ENCODE measurements at places on chromosomes 2 and 18.
A peak's percentile ranks its signal among the peaks of the same experiment; 100 is the strongest.

DNA sequence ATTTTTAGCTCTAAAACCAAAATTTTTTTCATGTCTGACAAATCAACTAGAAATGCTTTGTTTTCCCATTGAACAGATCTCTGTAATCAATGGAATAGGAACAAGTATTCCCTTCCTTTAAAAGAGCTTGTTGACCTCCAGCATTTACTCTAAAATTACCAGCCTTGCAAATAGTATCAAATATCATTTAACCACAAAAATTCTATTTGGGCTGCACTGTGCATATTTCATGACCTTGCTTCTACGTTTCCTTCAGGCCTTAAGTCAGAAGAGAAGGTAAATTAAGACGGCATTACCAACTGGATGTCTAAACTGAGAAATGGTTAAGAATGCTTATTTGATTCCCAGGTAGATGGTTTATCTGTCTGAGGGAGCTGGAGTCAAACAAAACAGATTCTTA is 33.3 kb upstream of the NRXN1 start:
- DNase-seq, result no peak

GRCh38 chr2:29810956-29811355 is 110.4 kb downstream of the ALK start:
- no peak for DNase-seq

- DNase-seq, result no peak
Measured at GRCh38 chr2:118696786-118697465, 150.5 kb downstream of the EN1 start.

- no peak for DNase-seq
Measured at GRCh38 chr18:76557026-76557575, 62.1 kb upstream of the ZNF516 start.

GRCh38 chr2:96024336-96025193 is 10.2 kb downstream of the GPAT2 start:
- DNase-seq, result no peak

DNA sequence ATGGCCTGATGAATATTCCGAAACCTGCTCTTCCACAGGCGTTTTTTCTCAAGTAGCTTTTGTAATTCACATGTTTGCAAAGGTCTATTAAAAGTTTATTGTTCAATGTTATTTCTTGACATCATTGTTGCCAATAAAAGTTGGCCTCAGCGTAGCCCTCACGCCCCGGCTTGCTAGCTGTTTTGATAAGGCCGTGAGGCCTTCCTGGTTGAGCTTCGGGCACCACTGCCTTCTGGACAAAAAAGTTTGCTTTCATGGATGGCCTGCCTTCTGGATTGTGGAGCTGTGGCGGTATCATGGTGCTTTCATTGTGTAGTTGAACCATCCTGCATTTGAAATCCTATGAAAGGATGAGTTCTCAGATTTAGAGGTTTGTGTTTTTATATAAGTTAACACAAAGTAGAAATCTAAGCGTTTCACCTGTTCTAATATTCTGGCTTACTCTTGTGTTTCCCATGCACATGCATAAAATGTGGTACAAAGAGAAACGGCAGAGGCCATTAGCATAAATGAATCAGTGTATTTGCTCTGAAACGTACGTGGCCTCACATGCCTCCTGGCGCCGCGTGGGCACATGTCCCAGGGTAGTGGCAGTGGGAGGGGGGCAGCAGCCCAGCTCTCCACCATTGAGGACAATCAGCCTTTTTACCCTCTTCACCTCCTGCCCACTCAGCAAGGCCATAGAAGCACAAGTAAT is 134.5 kb downstream of the NCK2 start:
- no peak for DNase-seq

GRCh38 chr2:26555246-26556133 is 77.6 kb upstream of the OTOF start:
- DNase-seq, result no peak

- no peak for DNase-seq
Measured at GRCh38 chr2:39772812-39773152, 6.3 kb downstream of the THUMPD2 start.

DNA sequence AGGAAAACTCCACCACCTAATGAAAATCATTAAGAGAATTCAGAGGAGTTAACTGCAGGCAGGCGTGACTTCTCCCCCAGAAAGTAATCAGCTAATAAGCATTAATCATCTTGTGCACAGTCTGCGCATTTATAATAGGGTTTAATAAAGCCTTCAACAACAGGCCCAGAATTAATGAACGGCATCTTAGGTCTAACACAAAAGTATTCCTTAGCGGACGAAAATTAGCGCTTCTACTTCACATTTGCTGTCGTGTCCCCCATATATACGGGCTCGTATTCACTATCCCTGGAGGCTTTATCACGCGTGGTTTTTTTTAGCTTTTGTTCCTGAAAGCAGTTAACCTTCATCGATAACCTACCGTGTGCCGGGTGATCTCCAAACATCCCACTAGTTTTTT is 1.8 kb downstream of the ATP8B1 start:
- no peak for DNase-seq

DNA sequence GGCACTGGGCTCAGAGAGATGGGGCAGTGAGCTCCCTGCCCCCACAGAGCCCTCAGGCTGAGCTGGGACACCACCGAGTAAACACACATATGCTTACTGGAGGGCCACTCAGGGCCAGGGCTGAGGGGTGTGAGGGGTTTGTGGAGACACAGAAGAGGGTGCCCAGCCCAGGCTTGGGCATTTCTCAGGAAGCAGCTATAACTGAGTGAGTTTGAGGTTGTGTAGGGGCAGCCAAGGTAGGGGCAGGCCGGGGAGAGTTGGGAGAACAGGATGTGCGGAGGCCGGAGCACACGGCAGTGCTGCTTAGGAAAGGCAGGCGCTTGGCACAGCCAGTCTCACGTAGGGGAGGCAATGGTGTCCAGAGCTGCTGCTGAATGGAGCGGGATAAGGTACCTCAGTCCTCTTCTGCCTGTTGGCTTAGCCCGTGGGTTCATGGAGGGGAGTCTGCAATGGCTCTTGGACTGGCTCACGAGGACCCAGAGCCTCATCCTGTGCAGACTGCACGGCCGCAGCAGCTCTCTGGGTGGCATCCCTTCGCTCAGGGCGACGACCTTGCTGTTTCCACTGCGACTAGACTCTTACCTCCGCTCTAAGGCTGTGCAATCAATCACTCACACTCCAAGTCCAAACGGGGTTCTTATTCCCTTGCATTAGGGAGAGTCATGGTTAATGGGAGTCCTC is 466.1 kb upstream of the HS6ST1 start:
- DNase-seq, result no peak

DNA sequence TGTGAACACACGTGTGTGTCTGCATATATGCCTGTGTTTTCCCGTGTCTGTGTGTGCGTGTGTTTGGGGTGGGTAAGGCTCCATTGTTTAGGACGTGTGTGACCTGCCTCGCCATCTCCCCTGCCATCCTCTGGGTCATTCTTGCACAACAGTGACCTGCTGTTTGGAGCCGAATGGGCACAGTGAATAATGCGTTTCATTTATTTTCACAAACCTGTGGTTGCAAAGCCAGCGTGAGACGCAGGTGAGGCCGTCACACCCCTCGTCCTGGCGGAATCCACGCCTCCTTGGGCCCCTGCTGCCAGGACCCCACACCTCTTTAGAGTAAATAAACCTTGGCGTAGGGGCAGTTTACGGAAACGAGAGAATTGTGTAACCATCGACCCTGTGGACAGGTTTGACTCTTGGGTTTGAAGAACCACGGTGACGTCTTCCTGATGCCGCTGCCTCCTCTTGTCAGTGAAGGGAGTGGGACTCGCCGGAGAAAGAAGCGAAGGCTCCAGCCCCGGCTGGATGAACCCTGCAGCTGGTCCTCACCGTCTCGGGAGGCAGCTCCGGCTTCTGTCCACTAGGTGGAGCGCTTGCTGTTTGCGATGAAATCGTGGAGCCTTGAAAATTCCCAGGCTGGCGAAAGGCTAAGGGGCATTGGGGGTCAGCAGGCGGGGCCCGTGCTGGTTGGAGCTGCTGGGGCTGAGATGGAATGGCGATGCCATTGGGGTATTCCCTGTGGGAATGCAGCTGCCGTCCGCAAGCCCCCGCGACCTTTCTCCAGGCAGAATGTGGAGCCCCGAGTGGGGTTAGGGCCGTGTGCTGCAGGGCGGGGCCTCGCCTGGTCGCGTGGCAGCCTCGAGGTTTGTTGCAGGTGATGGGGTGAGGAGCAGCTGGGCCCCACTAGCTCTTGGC is 81.1 kb downstream of the RTP5 start:
- DNase-seq, result peak; percentile 76

GRCh38 chr2:147164563-147164962 is 680.3 kb upstream of the ACVR2A start:
- no peak for DNase-seq

DNA sequence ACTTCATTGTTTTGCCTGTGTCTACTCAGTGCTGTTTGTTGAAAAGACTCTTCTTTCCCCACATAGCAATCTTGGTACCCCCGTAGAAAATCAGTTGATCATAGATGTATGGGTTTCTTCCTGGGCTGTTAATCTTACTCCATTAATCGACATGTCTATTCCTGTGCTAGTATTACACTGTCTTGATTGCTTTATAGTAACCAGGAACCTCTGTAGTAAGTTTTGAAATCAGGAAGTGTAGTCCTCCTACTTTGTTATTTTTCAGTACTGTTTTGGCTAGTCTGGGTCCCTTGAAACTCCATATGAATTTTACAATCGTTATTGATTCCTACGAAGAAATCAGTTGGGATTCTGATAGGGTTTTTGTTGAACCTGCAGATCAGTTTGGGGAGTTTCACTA is 78.8 kb upstream of the FAM136A start:
- no peak for DNase-seq
